ENCODE measurements at places on chromosomes 13 and 19.

- no peak for DNase-seq
Observed at GRCh38 chr19:10918359-10918758, 10.1 kb downstream of the YIPF2 start.

- DNase-seq, result no peak
Observed at GRCh38 chr19:3405261-3405653, 38.9 kb downstream of the NFIC start.

DNA sequence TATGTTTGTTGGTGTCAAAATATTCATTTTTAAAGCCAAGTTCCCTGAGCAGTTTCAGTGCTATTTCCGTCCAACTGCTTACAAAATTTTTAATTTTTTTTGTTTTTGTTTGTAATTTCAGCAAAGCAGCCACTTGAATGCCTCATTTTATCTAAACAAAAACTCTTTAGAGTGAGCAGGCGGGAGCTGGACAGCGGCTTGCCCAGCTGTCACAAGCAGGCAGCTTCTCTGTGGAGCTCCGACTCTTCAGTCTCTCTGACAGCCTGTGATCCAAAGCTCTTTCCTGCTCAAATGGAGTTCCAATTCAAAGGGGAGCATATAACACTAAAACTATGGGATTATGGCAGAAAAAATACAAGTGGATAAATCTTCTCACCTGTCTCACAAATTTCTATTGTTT lies 618.3 kb upstream of the PCDH20 start:
- no peak for DNase-seq

DNA sequence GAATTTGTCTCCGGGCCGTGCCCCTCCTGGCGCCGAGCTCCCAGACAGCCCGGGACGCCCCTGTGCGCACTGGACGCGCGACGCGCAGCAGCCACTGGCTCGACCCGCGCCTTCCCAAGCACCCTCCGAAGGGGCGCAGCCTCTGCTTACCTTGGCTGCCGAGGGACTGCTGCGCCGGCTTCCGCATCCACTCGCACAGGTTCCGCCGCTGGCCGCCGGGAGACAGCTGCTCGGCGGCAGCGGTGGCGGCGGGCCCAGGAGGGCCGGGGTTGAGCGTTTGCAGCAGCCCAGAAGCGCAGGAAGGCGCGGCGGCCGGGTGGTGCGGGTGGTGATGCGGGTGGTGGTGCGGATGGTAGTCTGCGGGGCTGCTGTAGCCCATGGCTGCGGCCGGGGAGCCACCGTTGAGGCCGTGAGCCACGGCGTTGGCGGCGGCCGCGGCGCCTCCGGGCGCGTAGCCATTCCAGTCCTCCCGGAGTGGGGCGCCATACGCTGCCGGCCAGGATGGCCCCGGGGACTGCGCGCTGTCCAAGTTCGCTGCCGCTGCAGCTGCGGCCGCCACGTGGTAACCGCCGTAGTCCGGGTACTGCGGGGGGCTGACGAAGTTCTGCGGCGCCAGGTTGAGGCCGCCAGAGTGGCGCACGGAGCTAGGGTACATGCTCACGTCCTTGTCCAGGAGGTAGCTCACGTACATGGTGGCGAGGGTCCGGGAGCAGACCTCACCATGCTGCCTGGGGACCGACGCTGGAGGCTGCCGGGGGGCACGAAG lies 616 bp downstream of the CDX2 start:
- no peak for DNase-seq

GRCh38 chr13:76937281-76937820 lies 11.0 kb upstream of the ACOD1 start:
- no peak for DNase-seq

- no peak for DNase-seq
Observed at GRCh38 chr19:14433554-14434501, 722 bp downstream of the PKN1 start.

All from stimulated activated CD4-positive, alpha-beta T cell treated with anti-CD3 and anti-CD28 coated beads, Interleukin-1b, Interleukin-23, amount 100 ng/mL, for 1 hour (primary cell).